ENCODE measurements at places on chromosomes 4 and X.
A peak's percentile ranks its signal among the peaks of the same experiment; 100 is the strongest.

DNA sequence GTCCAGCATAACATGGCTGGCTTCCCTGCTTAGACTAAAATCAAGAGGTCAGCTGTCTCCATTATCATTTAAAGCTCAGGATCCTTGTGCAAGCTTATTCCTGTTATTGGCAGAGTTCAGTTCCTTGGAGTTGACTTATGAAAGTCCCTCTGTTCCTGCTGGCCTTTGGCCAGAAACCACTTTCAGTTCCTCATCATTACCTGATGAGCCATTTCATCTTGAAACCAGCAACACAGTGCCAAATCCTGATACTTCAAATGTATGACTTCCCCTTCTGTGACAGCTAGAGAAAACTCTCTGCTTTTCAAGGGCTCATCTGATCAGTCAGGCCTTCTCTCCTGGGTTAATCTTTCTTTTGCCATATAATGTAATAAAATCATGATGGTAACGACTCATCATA lies 110.6 kb upstream of the FSTL5 start:
- no peak overlapping the region for H3K4me3 ChIP-seq
- no peak for DNase-seq
- no peak overlapping the region for H3K27ac ChIP-seq
- no peaks in the 10 kb centered on the region for H3K4me1 ChIP-seq

GRCh38 chr4:186144198-186144945 lies 39.9 kb downstream of the FAM149A start:
- peaks cover 2% of the 10 kb centered on the region for H3K4me1 ChIP-seq
- peak overlapping the region; percentile 24 for H3K4me3 ChIP-seq
- no peaks in the 10 kb centered on the region for H3K36me3 ChIP-seq
- peak overlapping the region; percentile 59 for H3K27ac ChIP-seq
- DNase-seq = no peak

DNA sequence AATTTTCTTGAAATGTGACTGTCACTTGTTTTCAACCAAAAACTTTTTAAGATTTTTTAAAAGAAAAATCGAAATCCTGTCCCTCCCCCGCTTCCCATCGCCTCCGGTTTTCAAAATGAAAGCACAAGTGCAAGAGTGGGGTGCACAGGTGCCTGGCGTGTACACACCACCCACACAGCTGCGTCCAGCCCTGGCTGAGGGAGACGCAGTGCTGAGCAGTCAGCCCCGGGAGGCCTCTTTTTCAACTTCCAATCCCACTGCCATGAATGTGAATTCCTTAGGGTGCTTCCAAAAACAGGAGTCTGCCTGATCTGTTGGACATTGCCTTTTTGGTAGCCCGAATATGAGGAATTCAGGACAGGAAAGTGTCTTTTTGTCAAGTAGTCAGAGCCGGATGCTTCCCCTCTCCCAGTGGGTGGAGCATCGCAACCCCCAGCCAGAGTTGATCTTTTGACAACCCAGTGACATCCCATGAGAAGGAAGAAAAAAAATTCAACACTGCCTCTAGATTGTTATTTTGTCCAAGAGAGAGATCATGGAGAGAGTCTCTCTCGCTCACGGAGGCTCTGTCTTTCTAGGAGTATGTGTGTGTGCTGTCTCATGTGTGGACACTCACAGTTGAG lies 8.9 kb downstream of the PRRG3 start:
- H3K27ac ChIP-seq = no peak overlapping the region
- no peaks in the 10 kb centered on the region for H3K4me1 ChIP-seq
- no peak overlapping the region for H3K4me3 ChIP-seq

GRCh38 chrX:33285550-33285949 lies 74.2 kb upstream of the DMD start:
- H3K36me3 ChIP-seq = no peaks in the 10 kb centered on the region
- no peak for DNase-seq
- no peak overlapping the region for H3K27ac ChIP-seq
- no peaks in the 10 kb centered on the region for H3K27me3 ChIP-seq

- peaks cover 10% of the 10 kb centered on the region for H3K4me1 ChIP-seq
- peak; percentile 64 for DNase-seq
These were observed 96.7 kb downstream of the ITM2A start for GRCh38 chrX:79270401-79270800.

DNA sequence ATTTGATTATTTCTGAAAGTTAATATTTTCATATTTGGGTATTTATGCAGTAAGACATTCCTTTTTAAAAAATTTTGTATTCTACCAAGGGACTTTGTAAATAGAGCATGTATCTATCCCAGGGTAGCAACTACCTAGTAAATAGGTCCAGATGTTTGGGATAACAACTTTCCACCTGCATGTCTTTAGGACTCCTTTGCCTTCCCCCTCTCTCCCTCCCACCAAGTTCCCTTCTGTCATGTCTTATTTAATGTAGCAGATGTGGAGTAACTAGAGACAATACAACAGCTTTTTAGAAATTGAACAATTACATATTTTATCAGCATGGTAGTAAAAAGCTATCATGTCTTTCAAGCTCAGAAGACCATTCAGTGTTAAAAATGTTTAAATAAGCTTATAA lies 821.0 kb downstream of the C4orf33 start:
- H3K27ac ChIP-seq = no peak overlapping the region
- H3K4me1 ChIP-seq = no peaks in the 10 kb centered on the region
- H3K27me3 ChIP-seq = no peaks in the 10 kb centered on the region
- H3K36me3 ChIP-seq = no peaks in the 10 kb centered on the region

DNA sequence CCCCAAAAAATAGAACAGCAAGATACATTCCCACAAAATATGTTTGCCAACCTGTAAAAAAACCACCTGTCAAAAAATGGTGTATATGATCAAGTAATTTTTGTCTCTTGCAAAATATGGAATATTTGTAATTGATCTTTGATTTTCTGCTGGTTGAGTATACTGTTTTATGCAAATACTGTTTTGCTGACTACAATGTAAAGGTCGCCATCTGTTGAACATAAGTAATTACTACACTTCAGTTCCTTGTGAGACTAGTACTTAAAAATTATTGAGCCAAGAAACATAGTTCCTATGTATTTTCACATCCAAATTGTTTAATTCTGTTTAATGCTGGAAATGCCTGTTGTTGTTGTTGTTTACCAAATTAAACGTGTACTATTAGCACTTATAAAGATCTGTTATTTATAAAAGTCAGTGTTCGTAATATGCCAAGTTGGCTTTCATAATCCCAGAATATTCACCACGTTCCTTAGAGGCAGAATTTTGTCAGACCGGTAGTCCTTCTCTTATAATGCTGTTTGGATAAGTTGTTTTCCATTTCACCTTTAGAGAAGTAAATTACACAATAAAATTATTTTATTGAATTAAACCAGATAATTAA lies 144.2 kb downstream of the PDLIM5 start:
- no peaks in the 10 kb centered on the region for H3K36me3 ChIP-seq
- H3K4me1 ChIP-seq = no peaks in the 10 kb centered on the region
- H3K27ac ChIP-seq = no peak overlapping the region
- peak; percentile 18 for DNase-seq
- H3K4me3 ChIP-seq = no peak overlapping the region
- no peaks in the 10 kb centered on the region for H3K27me3 ChIP-seq

GRCh38 chr4:16858275-16858752 lies 40.1 kb downstream of the LDB2 start:
- no peak for DNase-seq
- H3K27me3 ChIP-seq = no peaks in the 10 kb centered on the region
- H3K4me3 ChIP-seq = no peak overlapping the region
- H3K36me3 ChIP-seq = no peaks in the 10 kb centered on the region
- no peak overlapping the region for H3K27ac ChIP-seq

GRCh38 chr4:137312257-137312656 lies 220.0 kb downstream of the PCDH18 start:
- no peaks in the 10 kb centered on the region for H3K4me1 ChIP-seq
- no peak overlapping the region for H3K27ac ChIP-seq
- no peaks in the 10 kb centered on the region for H3K27me3 ChIP-seq

DNA sequence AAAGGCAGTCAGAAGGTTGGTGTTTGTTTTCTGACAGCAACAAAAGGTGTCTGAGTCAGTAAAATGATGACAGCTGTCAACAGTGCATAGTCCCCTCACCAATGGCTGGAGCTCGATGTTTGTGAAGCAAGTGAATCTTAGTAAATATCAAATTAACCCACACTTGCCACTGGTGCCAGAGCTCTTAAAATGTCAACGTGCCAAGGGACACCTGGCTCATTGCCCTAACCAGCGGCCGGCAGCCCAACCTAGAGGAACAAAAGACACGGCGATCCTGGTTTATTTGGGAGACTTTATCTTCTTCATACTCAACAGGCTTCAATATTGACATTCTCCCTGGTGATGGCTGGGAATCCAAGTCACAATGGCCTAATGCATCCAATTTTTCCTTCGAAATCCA lies 143.4 kb downstream of the CPEB2 start:
- H3K27ac ChIP-seq = no peak overlapping the region
- H3K36me3 ChIP-seq = no peaks in the 10 kb centered on the region
- no peaks in the 10 kb centered on the region for H3K27me3 ChIP-seq
- H3K4me1 ChIP-seq = no peaks in the 10 kb centered on the region
- no peak for DNase-seq

- no peak overlapping the region for H3K27ac ChIP-seq
- DNase-seq = no peak
These were observed 22.0 kb downstream of the NBDY start for GRCh38 chrX:56751071-56751470.

GRCh38 chrX:40109288-40110008 lies 11.7 kb upstream of the BCOR start:
- H3K27me3 ChIP-seq = no peaks in the 10 kb centered on the region
- H3K27ac ChIP-seq = peak overlapping the region; percentile 70
- no peaks in the 10 kb centered on the region for H3K36me3 ChIP-seq
- no peak for DNase-seq
- H3K4me1 ChIP-seq = peaks cover 15% of the 10 kb centered on the region
- peak overlapping the region; percentile 62 for H3K4me3 ChIP-seq

Measured in thymus (tissue), 14 donors.